Activated CD4-positive, alpha-beta T cell treated with anti-CD3 and anti-CD28 coated beads for 36 hours (primary cell): ENCODE measurements at places on chromosomes 4 and X.

DNA sequence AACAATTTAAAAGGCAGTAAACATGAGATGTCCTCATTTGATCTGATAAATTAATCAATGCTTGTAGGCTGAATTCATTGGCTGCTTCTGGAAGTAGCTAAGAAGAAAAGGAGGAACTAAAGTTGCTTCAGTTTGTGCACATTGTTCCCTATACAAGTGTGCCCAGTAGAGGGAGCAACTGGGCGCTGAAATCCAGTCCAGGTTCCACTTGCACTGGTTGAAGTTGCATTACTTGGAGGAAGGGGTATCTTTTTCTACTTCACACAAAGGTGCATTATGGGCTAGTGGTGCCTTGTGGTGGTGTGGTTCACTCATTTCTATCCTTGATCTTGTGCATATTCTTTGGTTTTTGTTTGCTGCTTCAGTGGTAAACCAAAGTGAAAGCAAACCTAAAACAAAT lies 67.9 kb upstream of the SOX3 start:
- peak; percentile 47 for DNase-seq

GRCh38 chr4:39061457-39061856 lies 575 bp upstream of the KLHL5 start:
- no peak for DNase-seq

DNA sequence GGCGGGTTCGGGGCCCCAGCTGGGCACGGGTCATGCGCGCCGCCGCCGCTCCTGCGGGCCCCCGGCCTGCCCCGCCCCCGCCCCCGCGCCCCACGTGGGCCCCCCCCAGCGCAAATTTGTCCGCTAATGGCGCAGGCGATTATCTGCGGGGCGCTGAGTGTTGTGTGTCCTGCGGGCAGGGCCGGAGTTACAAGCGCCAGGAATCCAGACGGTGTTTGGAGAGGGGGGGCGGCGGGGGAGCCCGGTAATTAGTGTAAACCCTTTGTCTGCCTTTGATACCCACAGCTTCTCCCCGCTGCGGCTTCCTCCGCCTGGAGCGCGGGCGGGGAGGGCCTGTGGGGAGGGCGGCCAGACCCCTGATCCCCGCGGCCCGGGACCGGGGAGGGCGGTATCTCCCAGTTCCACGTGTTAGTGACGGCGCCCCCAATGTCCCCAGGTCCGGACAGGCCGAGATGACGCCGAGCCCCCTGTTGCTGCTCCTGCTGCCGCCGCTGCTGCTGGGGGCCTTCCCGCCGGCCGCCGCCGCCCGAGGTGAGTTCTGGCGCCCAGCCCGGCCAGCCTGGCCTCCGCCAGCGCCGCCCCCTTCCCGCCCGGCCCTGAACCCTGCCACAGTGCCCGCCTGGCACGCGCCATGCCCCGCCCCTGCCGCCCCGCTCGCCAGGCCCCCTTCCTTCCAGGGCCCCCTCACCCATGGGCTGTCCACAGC lies 761 bp downstream of the FGFRL1 start:
- DNase-seq, result peak; percentile 53

DNA sequence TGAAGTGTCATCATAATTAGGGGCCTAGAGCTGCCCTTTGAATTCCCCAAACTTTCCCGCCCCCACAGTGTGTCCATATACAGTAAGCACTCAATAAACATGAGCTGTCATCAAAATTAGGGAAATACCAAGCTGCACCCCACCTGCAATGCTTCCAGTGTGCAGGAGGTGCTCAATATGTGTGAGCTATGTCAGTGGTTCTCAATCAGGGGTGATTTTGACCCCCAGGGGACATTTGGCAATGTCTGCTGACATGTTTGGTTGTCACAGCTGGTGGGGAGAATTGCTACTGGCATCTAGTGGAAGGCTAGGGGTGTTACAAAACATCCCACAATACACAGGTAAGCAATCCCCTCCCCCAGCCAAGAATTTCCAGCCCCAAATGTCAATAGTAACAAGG lies 748 bp downstream of the CFP start:
- DNase-seq, result peak; percentile 35

GRCh38 chrX:136754651-136755050 lies 26.1 kb downstream of the ARHGEF6 start:
- DNase-seq, result peak; percentile 59

DNA sequence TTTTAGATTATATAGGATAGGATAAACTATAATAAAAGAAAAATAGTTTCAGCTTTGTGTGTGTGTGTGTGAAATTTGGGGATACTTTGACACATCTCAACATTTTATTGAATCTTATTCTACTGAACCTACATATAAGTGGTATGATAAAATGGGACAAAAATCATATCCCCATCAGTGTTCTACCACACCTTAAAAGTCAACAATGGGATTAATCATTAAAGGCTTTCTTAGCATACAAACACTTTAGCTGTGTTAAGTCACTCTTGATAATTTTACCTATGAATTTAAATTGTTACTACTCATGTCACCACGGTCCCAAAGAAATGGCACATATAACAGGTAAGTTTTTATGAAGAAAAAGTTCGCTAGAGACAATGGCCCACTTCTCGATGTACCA lies 37.7 kb upstream of the LRBA start:
- DNase-seq, result no peak

DNA sequence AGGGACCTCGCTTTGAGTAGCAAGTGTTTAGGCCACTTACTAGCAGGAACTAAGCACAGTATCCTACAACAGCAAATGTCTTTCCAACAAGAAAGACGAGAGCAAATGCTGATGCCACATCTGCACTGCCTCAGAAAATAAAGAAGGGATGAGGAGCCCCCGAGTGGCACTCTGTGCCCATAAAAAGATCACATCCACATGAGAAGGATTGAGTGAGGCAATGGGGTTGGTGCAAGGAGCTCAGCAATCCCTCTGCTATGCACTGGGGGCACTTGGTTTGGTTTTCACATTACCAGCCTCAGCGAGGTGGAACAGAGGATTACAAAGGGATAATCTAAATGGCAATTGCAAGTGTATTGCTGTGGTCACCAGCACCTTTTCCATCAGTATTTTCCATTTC lies 252.8 kb upstream of the SLC7A11 start:
- DNase-seq, result no peak

DNA sequence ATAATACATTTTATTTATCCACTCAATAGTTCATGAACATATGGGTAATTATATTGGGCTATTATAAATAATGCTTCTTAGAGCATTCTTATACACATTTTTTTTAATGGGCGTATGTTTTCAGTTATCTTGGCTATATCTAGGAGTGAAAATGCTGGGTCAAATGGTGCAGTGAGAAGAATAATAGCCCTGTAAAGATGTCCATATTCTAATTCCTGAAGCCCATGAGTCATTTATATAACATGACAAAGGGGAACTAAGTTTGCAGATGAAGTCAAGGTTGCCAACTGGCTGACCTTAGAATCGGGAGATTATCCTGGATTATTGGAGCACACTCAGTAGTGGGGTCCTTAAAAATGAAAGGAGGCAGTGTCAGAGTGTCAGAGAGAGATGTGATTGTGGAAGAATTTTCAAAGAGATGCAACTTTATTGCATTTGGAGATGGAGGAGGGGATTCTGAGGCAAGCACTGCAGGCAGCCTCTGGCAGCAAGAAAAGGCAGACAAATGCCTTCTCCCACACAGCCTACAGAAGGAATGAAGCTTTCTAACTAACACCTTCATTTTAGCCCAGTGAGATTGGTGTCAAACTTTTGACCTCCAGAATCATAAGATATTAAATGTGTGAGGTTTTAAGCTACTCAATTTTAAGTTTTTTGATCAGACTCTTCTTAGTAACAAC lies 106.1 kb upstream of the HS3ST1 start:
- no peak for DNase-seq

- DNase-seq, result no peak
These were observed 807.2 kb upstream of the NDST4 start for GRCh38 chr4:115920637-115921036.

GRCh38 chr4:94577136-94577535 lies 125.4 kb downstream of the PDLIM5 start:
- no peak for DNase-seq

- DNase-seq, result no peak
These were observed 33.1 kb downstream of the IL15 start for GRCh38 chr4:141669501-141669900.

DNA sequence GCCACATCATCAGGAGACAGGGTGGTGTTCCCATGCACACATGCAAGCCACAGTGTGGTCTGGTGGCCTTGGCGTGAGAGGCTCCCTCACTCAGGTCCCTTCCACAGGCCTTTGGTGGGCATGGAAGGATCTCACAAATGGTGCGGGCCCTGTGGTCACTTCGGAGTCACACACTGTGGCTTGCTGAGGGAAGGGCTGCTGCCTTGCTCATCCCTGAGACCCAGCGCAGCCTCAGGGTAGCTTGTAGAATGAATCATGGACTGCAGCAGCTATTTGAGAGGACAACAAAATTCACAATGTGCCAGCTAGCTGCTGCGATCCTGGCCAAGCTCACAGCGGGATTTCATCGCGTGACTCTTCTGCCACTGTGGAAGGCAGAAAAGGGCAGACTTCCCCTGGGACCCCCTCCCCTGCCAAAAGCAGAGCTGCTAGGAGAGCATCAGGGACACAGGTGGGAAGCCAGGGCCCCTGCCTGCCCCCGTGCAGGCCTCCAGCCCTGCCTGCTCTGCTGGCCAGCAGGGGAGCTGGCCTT lies 106.4 kb downstream of the ABLIM2 start:
- no peak for DNase-seq

DNA sequence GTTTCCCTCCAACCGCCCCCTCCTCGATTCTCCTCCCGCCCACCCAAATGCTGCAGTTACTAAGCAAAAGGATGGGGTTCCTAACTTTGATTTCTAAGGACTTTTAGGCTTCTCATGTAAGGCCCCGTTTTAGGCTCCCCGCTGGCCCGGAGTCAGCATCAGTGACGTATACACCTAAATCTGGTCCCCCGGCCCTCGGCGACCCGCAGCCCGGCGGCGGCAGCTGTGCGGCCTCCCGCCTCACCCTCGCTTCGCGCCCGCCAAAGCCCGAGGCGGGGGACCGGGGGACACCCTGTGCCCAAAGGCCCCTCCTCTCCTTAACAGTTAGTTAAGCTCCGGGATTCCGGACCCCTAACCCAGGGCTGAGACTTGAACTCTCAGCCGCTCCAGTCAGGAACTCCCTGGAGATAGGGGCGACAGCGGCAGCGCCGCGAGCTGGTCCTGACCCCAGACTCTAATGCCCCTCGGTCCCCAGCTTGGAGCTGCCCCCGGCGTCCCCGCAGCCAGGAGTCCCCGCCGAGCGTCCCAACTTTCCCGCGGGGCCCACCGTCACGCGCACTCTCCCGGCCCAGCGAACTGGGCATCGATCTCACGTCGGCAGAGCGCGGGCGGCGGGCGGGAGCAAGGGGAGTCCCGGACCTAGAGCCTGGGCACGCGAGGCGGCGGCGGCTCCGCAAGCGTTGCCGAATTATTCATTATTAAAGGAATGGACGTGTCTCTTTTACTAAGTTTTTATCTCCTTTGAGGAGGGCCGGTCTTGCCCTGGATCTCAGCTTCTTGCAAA lies 1.5 kb upstream of the NR3C2 start:
- DNase-seq, result peak; percentile 63
